ENCODE measurements at places on chromosomes 2 and 18. TPM values are rescaled to one million over a fixed set of nuclear protein-coding genes. Genes with fewer than 3 reads are reported as not detected.

DNA sequence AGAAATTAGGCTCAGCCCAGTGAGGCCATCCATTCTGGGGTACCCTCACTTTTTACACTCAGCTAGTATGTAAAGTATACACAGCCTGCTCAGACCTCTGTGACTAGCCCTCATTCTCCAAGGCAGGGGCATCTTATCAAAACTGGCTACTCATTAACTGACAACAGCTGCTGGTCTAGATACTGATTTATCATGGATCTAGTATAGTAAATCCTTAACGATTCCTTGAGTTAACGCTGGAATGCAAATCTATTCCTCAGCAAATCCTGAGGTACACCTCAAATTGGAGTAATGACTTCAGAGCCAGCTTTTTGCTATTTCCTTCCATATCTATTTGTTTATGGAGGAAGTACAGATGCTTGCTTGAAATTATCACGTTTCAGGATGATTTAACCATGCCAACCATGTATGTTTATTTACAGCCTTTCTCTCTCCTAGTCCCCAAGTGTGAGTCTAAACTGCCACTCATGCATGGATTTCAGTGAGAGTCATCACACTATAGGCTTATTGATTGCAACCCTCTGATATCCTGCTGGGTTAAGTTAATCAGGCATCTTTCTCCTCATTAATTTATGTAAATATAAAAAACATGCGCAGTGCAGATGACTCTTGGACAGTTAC is 70.2 kb upstream of the DOK6 start:
- no peaks in the 10 kb centered on the region for H3K27me3 ChIP-seq
- H3K4me1 ChIP-seq, result no peaks in the 10 kb centered on the region
- H3K36me3 ChIP-seq, result no peaks in the 10 kb centered on the region

DNA sequence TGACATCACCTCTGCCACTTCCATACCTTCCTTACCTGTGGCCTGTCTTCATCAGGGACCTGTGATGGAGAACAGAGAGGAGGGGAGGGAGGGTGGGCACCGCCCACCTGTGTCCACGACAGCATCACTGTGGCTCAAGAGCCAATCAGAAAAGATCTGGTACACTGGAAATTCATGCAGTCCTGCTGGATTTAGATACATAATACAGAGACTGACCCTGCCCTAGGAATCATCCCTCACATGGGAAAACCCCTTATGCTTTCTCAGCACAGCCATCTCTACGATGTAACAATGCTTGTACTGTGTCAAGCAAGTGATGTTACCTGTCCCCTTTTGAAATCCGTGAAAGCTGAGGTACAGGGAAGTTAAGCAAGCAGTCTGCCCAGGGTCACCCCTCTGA is 145.6 kb upstream of the EPAS1 start:
- H3K27me3 ChIP-seq, result no peaks in the 10 kb centered on the region
- H3K36me3 ChIP-seq, result peaks cover 13% of the 10 kb centered on the region
- no peak for DNase-seq
- no peaks in the 10 kb centered on the region for H3K4me1 ChIP-seq

Gene RAPGEF4
- 25.3 TPM for total RNA-seq

GRCh38 chr2:99238599-99238998 is 16.9 kb downstream of the LYG2 start:
- no peaks in the 10 kb centered on the region for H3K4me1 ChIP-seq
- no peaks in the 10 kb centered on the region for H3K36me3 ChIP-seq
- no peak overlapping the region for H3K27ac ChIP-seq
- no peaks in the 10 kb centered on the region for H3K27me3 ChIP-seq
- H3K4me3 ChIP-seq, result no peak overlapping the region

GRCh38 chr18:9876212-9876866 is 9.4 kb upstream of the TXNDC2 start:
- peak overlapping the region; percentile 26 for H3K27ac ChIP-seq
- no peaks in the 10 kb centered on the region for H3K4me1 ChIP-seq
- H3K27me3 ChIP-seq, result no peaks in the 10 kb centered on the region
- no peak for DNase-seq
- peak overlapping the region; percentile 2 for H3K4me3 ChIP-seq

- no peak overlapping the region for H3K4me3 ChIP-seq
- H3K4me1 ChIP-seq, result no peaks in the 10 kb centered on the region
- H3K27me3 ChIP-seq, result no peaks in the 10 kb centered on the region
- H3K27ac ChIP-seq, result no peak overlapping the region
Measured at GRCh38 chr2:59926731-59927130, 626.7 kb downstream of the BCL11A start.

DNA sequence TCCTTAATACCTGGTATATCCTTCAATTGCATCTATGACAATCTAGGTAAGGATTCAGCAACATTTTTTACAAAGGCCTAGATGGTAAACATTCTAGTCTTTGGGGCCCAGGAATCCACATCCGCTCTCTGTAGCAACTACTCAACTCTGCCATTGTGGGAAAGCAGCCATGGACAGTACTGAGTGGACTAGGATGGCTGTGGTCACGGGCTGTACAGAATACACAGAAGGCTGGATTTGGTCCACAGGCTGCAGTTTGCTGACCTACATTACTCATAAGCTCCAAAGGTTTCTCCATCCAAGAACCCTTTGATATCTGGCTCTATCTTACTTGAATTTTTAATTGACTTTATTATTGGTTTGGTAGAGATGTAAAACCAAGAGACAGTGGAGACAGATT is 418.3 kb upstream of the LRRTM1 start:
- H3K27me3 ChIP-seq, result no peaks in the 10 kb centered on the region
- no peaks in the 10 kb centered on the region for H3K36me3 ChIP-seq
- H3K27ac ChIP-seq, result no peak overlapping the region
- H3K4me3 ChIP-seq, result no peak overlapping the region
- DNase-seq, result no peak
- no peaks in the 10 kb centered on the region for H3K4me1 ChIP-seq

- no peak overlapping the region for H3K27ac ChIP-seq
- H3K4me1 ChIP-seq, result no peaks in the 10 kb centered on the region
- no peak for DNase-seq
- no peaks in the 10 kb centered on the region for H3K36me3 ChIP-seq
- no peaks in the 10 kb centered on the region for H3K27me3 ChIP-seq
Measured at GRCh38 chr2:206408323-206409320, 34.7 kb upstream of the ADAM23 start.

DNA sequence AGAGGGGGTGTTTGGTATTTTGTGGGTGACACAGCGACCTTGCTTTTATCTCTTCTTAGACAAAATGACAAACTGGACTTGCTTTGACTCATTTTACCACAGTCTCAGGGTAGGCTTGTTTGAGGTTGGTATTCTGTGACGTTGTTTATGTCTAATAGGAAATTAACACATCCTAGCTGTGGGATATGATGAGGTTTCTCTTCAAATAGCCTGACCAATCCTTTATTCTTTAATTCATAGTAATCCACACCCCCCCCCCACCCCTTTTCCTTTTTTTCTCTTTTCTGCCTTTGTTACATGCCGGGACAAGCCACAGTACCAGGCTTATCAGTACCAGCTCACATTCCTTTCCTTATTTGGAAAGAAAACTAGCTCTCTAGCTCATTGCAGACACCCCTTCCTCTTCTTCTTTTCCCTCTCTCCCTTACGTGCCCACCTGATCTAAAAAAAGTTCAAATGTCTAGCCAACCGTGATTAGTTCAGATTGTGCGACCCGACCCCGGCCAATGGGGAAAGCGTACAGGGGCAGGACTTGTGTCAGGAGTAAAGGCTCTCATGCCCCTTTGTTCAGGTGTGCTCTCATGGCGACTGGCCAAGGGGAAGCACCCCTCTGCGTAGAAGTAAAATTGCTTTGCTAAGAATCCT is 52.2 kb upstream of the PTPRM start:
- H3K4me3 ChIP-seq, result no peak overlapping the region
- H3K27ac ChIP-seq, result no peak overlapping the region
- no peaks in the 10 kb centered on the region for H3K4me1 ChIP-seq

Gene CXCR4
- 6.8 TPM for total RNA-seq

DNA sequence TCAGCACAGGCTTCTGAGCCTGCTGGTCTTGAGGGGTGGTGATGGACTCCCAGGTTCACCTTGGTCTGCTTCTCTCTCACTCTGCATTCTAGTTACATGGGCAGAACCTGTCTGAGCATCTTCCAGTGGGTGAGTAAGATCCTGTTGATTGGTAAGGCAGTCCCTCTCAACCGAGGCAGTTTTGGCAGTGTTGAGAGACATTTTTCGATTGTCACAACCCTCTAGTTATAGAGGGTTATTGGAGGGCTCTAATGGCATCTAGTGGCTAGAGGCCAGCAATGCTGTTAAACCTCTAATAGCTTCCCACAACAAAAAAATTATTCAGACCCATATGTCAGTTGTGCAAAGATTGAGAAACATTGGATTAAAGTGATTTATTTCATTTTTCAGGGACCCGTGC is 9.3 kb upstream of the MGAT5 start:
- H3K4me1 ChIP-seq, result peaks cover 11% of the 10 kb centered on the region
- no peak overlapping the region for H3K27ac ChIP-seq
- H3K4me3 ChIP-seq, result no peak overlapping the region
- no peaks in the 10 kb centered on the region for H3K36me3 ChIP-seq
- no peaks in the 10 kb centered on the region for H3K27me3 ChIP-seq

Gene OSR1
- 3.6 TPM for total RNA-seq

Gene MTLN
- 96.5 TPM for total RNA-seq

DNA sequence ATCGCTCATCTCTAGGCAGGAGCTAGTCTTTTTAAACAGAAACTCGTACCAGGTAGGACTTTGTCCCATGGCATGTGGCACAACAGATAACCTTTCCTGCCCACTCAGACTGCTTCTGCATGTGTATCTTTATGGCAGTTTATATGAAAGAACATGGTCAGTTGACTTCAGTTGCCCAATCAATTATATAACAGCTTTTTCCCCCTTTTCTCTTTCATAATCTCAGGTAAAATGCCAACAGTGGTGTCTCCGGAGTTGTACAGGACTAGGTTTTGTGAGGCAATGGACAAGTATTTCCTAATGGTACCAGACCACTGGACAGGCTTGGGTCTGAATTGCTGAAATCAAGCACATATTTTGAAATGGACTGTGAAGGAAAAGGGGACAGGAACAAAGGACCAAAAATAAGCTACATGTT is 51.6 kb upstream of the PTH2R start:
- H3K4me3 ChIP-seq, result no peak overlapping the region
- no peaks in the 10 kb centered on the region for H3K4me1 ChIP-seq
- peaks cover 56% of the 10 kb centered on the region for H3K36me3 ChIP-seq
- no peaks in the 10 kb centered on the region for H3K27me3 ChIP-seq

GRCh38 chr2:188853307-188853706 is 120.9 kb upstream of the COL3A1 start:
- no peak for DNase-seq
- no peak overlapping the region for H3K4me3 ChIP-seq
- no peaks in the 10 kb centered on the region for H3K27me3 ChIP-seq
- H3K4me1 ChIP-seq, result no peaks in the 10 kb centered on the region
- no peaks in the 10 kb centered on the region for H3K36me3 ChIP-seq

Gene TUBA3E
- total RNA-seq, result not detected

Gene KCNK3
- total RNA-seq, result not detected

GRCh38 chr2:232534940-232535651 is 4.4 kb upstream of the CHRNG start:
- peaks cover 47% of the 10 kb centered on the region for H3K27me3 ChIP-seq
- no peaks in the 10 kb centered on the region for H3K36me3 ChIP-seq
- no peak overlapping the region for H3K4me3 ChIP-seq
- H3K27ac ChIP-seq, result no peak overlapping the region

Gene APCDD1
- 110 TPM for total RNA-seq

DNA sequence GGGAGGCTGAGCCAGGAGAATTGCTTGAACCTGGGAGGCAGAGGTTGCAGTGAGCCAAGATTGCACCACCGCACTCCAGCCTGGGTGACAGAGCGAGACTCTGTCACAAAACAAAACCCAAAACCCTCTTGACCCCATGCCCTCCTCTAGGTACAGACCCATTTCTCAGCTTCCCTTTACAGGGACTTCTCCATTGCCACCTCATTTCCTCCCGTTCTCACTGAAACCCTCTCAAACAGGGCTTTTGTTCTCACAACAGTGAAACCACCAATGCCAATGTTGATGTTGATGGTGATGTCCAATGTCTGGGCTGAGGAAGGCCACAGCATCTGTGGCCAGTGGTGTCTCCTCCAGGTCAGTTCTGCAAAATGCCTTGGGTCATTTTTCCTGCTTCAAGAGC is 69.0 kb upstream of the ZCCHC2 start:
- DNase-seq, result no peak
- H3K4me3 ChIP-seq, result no peak overlapping the region
- peaks cover 20% of the 10 kb centered on the region for H3K4me1 ChIP-seq

DNA sequence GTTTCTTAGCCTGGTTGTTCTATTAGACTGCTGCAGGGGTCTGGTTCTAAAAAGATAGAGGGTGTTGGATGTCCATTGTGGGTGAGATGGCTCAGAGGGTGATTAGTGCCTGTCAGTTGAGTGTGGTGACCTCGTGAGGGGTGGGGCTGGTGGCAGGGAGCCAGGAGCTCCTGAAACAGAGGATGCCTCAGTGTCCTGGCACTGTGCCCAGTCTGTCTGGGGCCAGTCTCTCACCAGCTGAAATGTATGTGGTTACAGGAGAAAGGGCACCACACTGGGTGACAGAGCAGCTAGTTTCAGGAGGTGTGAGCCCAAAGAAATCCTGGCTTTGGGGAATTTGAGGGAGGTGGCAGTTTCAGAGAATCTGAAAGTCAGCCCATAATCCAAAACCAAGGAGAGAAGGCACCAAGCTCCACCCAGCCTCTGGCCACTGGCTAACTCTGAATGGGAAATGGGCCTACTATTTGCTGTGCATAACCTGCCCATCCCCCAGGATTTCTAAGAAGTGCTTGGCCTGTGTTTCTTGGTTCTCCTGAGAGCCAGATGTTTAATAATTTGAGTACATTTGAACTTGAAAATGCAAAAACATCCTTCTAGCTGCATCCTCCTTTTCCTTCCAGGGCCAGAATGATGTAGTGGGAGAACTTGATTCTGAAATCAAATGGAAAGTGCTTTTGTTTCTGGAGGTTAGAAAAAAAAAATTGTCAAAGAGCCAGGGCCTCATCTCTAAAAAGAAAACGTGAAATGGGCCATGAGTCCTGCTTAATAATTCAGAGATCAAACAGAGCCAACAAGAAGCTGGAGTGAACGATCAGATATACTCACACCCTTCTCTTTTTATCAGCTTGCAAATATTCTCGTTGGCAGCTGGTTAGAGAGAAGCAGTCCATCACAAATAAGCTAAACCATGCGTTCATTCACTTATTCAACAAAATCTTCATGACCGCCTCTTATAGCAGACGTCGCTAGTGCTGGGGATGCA is 92.3 kb downstream of the B3GNT2 start:
- H3K4me3 ChIP-seq, result no peak overlapping the region
- H3K27ac ChIP-seq, result no peak overlapping the region
- H3K27me3 ChIP-seq, result no peaks in the 10 kb centered on the region
- no peaks in the 10 kb centered on the region for H3K36me3 ChIP-seq
- peak; percentile 75 for DNase-seq
- H3K4me1 ChIP-seq, result peaks cover 27% of the 10 kb centered on the region

- DNase-seq, result no peak
- H3K4me1 ChIP-seq, result peaks cover 6% of the 10 kb centered on the region
- no peak overlapping the region for H3K4me3 ChIP-seq
- H3K27ac ChIP-seq, result no peak overlapping the region
Measured at GRCh38 chr2:229805559-229805958, 91.2 kb upstream of the DNER start.

GRCh38 chr2:174023591-174024523 is 58.7 kb upstream of the SP3 start:
- H3K27me3 ChIP-seq, result no peaks in the 10 kb centered on the region
- H3K36me3 ChIP-seq, result no peaks in the 10 kb centered on the region
- peak; percentile 82 for DNase-seq
- no peak overlapping the region for H3K4me3 ChIP-seq
- peak overlapping the region; percentile 82 for H3K27ac ChIP-seq

GRCh38 chr2:77797088-77797487 is 274.9 kb upstream of the LRRTM4 start:
- H3K4me1 ChIP-seq, result no peaks in the 10 kb centered on the region
- DNase-seq, result no peak
- no peaks in the 10 kb centered on the region for H3K36me3 ChIP-seq
- H3K27me3 ChIP-seq, result no peaks in the 10 kb centered on the region
- H3K27ac ChIP-seq, result no peak overlapping the region
